ENCODE measurements at places on chromosomes 6 and 20. TPM values are rescaled to one million over a fixed set of nuclear protein-coding genes. Genes with fewer than 3 reads are reported as not detected.

The EPB41L1 gene
- 41.0 TPM for total RNA-seq

The SOBP gene
- total RNA-seq: 2.5 TPM

The ERVFRD-1 gene
- total RNA-seq: 0.57 TPM

The RALGAPA2 gene
- 66.9 TPM for total RNA-seq

The MUC22 gene
- not detected for total RNA-seq

The TTLL9 gene
- not detected for total RNA-seq

The VNN1 gene
- total RNA-seq: 0.82 TPM

- peak; percentile 70 for DNase-seq
Measured at GRCh38 chr20:32743237-32744112, at the start of gene COMMD7. Gene COMMD7, minus strand, starts transcription at chr20:32743467. Its CDS starts 76 bp downstream, at chr20:32743391.

- DNase-seq: no peak
Measured at GRCh38 chr6:127486934-127487333, 27.7 kb upstream of the KIAA0408 start.

DNA sequence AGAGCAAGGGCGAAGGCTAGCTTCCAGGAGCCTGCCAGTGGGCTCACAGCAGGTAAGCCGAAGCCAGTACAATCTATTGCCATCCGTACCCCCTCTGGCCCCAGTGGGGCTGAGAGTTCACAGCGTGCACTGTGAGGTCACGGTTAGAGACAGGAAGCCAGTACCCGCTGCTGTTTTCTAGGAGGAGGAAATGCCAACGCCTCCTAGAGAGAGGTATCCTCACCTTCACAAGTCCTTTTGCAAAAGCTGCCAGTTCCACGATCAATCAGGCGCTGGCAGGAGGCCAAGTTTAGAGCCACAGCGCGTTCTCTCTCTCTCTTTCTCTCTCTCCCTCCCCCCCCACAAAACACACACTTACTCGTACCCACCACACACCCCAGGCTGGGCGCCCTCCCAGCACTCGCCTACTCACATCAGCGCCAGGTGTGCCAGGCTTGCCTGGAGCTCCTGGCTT is 22.5 kb downstream of the COL9A1 start:
- peak; percentile 50 for DNase-seq

DNA sequence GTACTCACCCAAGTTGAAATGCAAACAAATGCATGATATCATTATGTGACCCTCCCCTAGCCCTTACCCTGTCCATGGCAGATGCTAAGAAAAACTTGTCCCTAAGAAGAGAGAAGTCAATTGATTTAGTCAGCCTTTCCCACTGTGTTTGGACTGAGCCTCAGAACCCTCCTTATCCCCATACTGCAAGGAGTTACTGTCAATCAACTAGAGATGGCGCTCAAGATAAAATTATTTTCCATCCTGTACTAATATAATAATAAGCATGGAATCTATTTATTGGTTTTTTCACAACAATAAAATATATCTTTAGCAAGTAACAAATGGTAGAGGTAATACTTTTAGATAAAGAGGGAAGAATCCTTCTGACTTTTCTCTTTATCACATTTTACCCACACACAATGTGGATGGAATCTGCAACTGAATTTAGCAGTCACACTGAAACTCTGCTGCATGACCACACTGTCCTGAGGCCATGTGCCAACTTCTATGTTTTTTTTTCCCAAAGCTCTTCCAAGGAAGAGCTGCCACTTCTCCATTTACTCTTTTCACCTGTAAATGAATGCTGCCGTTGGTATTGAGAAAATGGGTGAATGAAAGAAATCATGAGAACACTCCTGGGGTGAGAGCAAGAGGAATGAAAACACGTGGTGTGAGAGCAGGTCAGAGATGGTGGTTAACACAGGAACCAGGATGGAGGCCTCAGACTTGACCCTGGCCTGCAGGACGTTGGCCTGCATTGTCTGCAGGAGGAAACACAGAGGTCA is 10.5 kb downstream of the NT5E start:
- DNase-seq: no peak

- DNase-seq: no peak
Measured at GRCh38 chr6:157758516-157759023, 64.5 kb upstream of the SNX9 start.

GRCh38 chr6:164246082-164246481 is 831.6 kb downstream of the QKI start:
- DNase-seq: no peak

- DNase-seq: no peak
Measured at GRCh38 chr6:21764989-21765388, 171.4 kb downstream of the SOX4 start.

DNA sequence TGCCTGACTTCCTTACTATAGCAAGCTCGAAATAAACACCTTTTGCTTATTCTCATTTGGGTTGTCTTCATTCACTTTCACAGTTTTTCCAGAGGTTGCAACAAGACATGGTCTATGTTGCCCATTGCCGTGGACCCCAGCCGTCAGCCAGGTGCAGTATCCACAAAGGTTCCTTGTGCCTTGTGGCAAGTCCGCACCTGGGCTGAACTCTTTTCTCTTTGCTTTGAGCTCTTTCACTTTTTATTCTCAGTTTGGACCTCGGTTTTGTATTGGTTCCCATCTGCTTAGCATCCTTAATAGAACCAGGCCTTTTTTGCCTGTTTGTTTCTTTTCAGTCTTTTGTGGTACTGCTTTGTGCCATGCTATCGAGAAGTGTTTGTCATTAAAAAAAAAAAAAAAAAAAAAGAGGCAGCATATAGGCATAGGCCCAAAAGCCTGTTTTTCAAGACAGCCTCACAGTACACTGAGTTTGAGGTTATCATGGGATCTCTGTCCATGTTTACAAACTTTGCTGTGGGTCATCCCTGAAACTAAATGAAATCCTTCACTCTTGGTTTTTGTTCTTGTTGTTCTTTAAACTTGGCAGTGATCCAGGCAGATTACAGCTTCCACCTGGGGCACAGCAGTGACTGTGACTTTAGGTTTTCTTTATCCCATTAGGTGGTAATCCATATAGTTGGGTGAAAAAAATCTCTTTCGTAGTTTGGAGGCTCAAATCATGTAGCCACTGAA is 33.3 kb downstream of the GSTA3 start:
- DNase-seq: no peak

- DNase-seq: peak; percentile 57
Measured at GRCh38 chr6:52233975-52234823, 10.1 kb downstream of the IL17F start.

GRCh38 chr6:43768506-43768860 is 1.5 kb upstream of the VEGFA start:
- DNase-seq: no peak

DNA sequence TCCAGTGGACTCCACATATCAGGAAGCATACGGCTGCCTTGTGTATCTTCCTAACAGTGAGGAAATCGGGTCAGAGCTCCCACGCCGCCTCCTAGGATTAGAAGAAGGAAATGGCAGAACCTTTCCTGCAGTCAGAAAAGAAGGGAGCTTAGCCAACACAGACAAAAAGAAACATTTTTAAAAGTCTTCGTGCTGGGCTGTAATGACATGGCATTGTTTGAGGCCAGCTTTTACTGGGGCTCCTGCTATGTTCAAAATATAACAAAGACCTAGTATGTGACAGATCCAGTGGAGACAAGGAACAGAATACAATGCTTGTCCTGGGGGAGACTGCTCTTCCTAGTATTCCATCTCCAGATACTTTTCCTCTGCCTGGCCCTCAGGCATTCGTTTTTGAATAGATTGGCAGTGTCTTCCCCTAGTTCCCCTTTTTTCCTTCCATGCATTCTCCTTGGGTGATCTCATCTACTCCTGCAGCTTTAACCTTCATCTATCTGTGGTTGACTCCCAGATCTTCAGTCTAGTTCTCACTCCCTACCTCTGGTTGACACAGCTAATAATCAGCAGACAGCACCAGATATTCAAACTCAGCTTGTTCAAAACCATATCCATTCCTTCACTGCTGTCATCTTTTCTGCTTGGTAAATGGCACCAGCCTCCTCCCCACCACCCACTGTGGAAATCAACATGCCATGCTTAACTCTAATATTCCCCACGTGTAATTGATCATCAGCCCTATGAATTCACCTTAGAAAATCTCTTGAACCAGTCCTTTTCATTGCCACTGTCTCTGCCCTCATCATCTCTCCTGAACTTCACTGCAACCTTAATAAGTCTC is 94.5 kb upstream of the VSTM2L start:
- no peak for DNase-seq

- DNase-seq: no peak
Measured at GRCh38 chr6:56766806-56767178, 124.1 kb upstream of the DST start.

GRCh38 chr6:126475449-126475848 is 135.5 kb downstream of the CENPW start:
- DNase-seq: no peak

- no peak for DNase-seq
Measured at GRCh38 chr6:147709396-147710272, 201.1 kb downstream of the SAMD5 start.

DNA sequence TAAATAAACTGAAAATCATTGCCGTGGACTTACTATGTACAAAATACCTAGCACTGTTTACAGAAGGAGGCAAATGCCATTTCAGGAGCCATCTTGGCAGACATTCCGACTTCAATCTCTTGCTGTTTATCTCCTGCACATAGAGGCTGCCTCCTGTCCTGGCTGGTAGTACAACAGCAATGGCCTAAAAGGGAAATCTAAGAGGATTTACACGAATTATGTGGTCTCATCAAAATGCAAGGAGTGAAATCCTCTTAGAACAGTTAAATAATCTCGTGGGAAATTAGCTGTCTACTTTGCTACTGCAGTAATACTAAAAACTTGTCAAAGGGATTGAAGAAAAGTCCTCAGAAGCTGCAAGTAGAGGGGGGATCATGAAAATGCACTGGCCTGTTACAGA is 82.2 kb upstream of the SLC2A12 start:
- no peak for DNase-seq

- no peak for DNase-seq
Measured at GRCh38 chr6:23477586-23477985, 648.4 kb upstream of the NRSN1 start.

- no peak for DNase-seq
Measured at GRCh38 chr6:113142671-113143174, 714.4 kb upstream of the MARCKS start.

DNA sequence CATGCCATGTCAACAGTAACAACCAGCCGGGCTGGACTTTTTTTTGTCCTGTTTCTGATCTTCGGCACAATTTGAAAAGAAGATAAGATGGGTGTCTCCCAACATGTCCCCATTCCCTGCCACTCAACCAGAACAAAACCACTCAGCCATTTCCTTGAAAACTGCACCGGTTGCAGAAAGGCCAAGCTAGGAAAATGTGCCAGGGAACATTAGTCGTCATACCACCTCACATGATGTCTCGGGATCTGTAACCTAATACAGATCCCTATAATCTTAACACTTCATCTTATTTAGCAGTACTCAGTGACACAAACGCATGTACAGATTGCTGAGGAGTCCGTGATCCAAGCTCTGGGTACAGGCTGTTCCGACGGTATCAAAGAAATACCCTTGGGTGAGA is 46.5 kb downstream of the ALDH8A1 start:
- DNase-seq: no peak

GRCh38 chr6:143817621-143818020 is 25.5 kb upstream of the LTV1 start:
- DNase-seq: no peak

DNA sequence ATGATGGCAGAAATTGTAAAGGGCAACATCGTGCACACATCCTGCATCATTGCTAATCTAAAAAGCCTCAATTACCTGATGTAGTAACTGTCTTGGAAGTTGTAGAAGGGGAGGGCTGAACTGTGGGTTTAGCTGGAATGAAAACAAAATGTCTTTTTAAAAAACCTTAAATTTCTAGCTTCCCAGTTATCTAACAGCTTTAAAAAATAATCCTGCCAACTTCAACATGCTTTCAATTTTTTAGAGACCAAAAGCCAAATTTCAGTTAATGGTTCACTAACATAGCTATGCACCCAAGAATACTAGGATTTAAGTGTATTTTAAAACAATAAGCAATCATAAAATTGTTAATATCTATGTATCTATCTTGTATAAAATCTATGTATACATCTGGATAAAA is 11.9 kb downstream of the CD164 start:
- DNase-seq: no peak

DNA sequence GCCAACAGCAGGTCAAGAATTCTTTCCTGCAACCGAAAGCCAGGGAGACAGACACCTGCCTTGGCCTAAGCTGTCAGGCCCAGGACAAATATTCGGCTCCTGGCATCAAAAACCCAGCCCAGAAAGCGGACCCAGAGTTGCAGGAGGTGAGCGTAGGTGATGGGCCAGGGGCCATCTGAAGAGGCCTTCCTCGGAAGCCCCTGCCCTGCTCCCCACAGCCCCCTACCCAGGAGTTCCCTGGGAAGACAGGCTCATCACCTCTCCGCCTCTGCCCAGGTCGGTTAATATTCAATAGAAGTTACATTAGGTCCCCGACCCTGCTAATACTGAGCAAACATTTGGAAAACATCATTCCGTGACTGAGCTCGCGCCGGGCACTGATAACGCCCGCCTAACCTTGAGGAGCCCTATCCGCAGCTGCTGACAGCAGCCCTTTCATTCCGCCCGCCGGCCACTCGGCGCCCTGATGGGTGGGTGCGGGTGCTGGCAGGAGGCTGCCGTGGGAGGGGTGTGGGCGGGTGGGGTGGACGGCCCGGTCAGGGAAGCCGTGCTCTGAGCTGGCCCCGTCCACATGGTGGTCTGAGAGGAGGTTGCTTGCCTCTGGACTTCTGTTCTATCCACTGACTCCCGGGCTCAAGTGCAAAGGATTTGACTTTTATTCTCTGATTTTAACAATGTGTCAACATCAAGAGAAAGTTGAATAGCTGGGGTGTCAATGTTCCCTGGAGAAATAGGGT is 55.7 kb downstream of the HNF4A start:
- peak; percentile 58 for DNase-seq

- DNase-seq: peak; percentile 86
Measured at GRCh38 chr6:26020329-26021000, 57.9 kb downstream of the TRIM38 start.

DNA sequence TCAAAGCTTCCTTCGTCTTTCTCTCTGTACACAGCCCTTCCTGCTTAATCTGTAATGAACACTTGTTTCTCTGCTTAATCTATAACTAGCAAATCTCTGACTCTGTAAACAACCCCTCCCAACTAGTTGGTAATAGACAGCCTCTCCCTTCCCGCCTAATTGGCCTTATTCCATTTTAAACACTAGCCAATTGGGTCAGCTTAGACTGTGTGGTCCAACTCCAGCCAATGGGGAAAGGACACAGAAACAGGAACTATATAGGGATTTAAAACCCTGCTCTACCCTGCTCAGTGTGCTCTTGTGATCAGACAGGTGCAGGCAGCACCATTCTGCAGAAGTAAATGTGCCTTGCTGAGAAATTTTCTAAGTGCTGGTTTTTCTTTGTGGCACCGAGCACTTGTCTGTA is 18.5 kb downstream of the CHD6 start:
- DNase-seq: no peak

DNA sequence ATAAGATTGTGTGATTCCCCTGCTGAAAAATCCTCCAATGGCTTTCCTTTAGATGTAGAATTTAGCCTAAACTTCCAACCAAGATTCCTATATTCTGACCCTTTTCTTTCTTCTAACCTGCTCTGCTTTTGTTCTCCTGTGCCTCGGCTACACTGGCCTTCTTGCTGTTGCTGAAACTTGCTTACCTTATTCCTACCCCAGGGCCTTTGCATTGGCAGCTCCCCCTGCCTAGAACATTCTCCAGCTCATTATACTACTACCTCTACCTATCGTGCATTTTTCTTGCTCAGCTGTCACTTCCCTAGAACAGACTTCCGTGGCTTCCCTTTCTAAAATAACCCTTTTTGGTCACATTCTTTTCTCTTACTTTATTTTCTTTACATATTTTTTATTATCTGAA is 48.7 kb downstream of the PLCB4 start:
- no peak for DNase-seq
